ENCODE measurements at places on chromosomes 12 and 14.
A peak's percentile ranks its signal among the peaks of the same experiment; 100 is the strongest.

DNA sequence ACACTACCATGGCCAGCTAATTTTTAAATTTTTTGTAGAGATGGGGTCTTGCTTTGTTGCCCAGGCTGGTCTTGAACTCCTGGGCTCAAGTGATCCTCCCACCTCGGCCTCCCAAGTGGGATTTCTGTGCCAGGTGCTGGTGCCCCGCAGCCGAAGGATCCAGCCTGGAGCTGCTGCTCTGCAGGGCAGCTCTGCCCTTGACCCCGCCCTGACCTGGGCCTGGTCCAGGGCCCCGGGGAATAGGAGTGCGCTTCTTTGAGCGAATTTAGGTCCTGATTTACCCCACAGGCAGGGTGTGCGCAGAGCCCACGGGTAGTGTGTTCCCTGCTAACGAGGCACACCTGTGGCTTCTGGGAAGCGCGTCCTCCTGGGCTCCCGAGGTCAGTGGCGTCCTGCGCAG is 15.2 kb downstream of the ACADS start:
- no peak for DNase-seq
- H3K4me1 ChIP-seq: no peaks in the 10 kb centered on the region
- H3K36me3 ChIP-seq: no peaks in the 10 kb centered on the region
- no peak overlapping the region for H3K27ac ChIP-seq
- H3K27me3 ChIP-seq: no peaks in the 10 kb centered on the region

DNA sequence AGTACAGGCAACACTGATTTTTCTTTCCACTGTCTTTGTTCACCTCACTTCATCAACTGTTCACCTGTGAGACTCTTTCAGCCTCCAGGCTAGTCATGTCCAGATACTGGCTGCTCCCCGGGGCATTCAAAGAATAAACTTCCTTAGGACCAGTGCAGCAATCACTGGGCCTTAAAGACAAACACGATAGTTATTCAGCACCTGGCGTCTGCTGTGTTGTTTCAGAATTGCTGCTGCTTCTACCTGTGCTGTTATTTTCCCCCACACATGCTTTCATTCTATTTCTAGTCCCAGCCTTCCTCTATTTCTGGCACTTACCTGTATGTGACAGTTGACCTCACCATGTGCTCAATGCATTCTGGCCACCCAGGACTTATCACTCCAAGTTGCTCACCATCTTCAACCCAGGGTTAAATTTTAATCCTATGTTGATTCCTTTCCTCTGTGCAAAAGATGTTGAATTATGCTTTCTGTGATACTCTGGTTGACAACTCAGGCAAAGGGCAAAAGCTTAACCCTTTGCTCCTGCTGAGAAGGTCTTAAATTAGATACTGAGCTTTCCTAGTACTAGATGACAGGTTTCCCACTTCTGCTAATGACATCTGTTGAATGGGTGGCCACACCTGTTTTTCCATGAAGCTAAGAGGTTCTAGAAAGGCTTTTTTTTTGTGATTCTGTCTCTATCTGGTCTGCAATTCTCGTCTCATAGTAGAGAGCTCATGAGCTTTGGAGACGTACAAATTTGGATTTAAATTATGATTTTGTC is 41.4 kb downstream of the PTPRQ start:
- H3K27ac ChIP-seq: no peak overlapping the region
- no peak overlapping the region for H3K4me3 ChIP-seq
- DNase-seq: no peak

DNA sequence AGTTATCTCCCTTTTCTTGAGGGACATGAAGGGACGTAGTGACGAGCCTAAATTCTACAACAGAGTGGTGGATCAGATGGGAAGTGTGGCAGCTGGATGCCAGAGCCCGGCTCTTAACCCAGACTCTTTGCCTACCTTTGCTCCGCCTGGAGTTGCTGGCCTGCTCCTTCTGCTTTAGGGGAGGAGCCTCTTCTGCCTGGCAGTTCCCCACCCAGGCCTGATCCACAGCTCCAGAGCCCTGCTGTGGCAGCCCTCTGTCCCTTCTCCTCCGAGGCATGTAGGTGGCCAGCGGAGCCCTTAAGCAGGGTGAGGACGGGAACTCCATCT is 2.3 kb upstream of the PRPH start:
- no peak for DNase-seq
- peaks cover 22% of the 10 kb centered on the region for H3K4me1 ChIP-seq
- no peaks in the 10 kb centered on the region for H3K36me3 ChIP-seq
- peaks cover 57% of the 10 kb centered on the region for H3K27me3 ChIP-seq
- H3K27ac ChIP-seq: no peak overlapping the region

GRCh38 chr14:65012353-65012752 is 25.7 kb downstream of the FNTB start:
- no peaks in the 10 kb centered on the region for H3K36me3 ChIP-seq
- no peak overlapping the region for H3K27ac ChIP-seq
- H3K27me3 ChIP-seq: no peaks in the 10 kb centered on the region
- H3K4me3 ChIP-seq: no peak overlapping the region
- DNase-seq: no peak

DNA sequence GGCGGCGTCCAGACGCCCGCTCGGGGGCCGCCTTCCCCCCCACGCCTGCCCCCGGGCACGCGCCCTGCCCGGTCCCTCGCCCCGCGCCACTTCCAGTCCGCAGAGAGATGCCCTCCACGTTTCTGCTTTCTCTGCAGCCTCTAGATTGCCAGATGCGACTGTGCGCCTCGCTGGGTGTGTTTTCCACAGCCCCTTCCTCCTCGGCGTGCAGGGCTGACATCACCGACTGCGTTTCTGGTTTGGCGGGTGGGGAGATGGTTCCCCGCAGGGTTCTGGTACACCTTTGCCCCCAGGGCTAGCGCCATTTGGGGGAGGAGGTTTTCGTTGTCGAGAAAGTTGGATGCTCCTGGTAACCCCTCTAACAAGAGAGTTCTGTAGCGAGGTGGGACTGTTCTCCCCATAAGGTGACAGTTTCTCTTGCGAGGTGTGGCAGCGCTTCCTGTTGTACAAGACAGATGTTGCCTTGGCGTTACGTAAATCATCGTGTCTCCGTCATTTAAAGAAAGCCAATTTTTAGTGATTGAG is 1.5 kb downstream of the CALM1 start:
- H3K27ac ChIP-seq: no peak overlapping the region
- H3K36me3 ChIP-seq: peaks cover 33% of the 10 kb centered on the region
- peak overlapping the region; percentile 88 for H3K4me3 ChIP-seq
- DNase-seq: peak; percentile 54

DNA sequence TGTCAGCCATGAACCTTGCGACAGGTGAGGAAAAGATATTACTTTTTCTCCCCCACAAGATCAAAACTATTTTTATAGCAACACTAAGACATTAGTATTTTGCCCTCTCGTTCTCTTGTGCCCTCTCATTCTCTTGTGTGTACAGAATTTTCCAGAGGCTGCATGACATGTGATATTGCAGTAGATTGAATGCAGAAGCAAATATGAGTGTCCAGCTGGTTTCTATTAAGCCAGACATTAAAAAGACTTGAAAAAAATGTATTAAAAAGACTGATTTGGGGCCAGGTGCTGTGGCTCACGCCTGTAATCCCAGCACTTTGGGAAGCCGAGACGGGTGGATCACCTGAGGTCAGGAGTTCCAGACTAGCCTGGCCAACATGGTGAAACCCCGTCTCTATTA is 63.7 kb upstream of the ZFP36L1 start:
- H3K4me3 ChIP-seq: no peak overlapping the region
- no peaks in the 10 kb centered on the region for H3K27me3 ChIP-seq
- H3K4me1 ChIP-seq: peaks cover 6% of the 10 kb centered on the region

GRCh38 chr14:106506881-106507305 is 980.5 kb downstream of the TMEM121 start:
- H3K4me3 ChIP-seq: no peak overlapping the region
- H3K27ac ChIP-seq: no peak overlapping the region
- no peaks in the 10 kb centered on the region for H3K27me3 ChIP-seq
- DNase-seq: no peak
